ENCODE measurements at places on chromosomes 3 and 15.

DNA sequence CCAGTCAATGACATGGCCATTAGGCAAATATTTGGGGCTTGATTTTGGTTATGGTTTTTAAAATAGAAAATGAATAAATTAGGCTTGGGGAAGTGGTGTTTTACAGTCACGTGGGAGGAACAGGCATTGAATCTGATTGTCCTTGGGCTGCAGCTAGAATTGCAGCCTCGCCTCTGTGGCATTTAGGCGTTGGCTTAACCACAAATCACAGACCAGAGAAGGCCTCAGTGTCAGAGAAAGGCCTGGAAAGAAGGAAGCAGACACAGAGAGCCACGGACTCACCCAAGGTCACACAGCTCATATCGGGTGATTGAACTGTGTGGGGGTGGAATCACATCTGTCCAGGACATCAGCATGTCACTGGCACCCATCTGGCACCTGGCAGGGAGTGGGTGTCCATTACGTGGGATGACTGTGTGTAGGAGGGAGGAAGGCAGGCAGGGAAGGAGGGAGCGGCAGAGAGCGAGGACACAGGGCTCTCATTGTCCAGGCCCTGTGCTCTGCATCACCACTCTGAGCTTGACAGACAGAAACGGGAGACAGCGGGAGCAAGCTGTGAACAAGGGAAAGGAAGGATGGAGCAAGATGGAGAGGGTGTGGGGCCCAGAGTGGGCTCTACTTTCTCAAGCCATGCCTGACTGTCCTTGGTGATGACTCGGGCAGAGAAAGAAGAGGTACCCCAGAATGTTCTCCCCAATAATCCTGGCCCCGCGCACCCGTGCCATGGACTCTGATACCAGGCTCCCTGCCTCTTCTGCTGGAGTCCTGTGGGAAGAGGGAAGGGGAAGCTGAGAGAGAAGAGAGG is 186.4 kb downstream of the FAM43A start:
- no peak for DNase-seq

DNA sequence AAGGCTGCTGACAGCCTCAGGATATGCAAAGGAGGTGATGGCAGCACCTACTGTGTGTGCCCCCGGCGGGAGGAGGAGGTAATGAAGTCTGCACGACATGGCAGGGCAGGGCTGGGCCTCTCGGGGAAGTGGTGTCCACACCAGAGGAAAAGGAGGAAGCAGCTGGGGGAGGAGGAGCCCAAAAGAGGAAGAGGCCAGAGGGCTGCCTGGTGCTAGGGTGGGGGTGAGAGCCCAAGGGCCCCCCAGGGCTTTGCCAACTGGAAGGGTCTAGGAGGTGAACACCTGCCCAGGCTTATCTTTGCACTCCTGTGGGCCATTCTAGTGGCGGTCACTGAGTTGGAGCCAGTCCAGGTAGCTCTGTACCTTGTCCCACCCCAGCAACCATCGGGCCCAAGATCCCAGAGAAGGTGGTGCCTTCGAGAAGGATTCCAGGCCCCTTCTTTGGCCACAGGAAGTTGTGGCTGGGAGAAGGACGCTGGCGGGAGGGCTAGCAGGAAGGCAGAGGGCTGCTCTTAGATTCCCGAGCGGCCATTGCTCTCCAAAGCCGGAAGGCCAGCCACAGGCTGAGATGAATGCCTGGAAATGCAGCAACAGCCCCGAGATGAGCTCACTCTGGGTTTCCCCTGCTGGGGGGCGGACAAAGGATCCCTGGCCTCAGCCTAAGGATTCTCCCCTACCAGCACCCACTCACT is 7.0 kb downstream of the GNAI2 start:
- DNase-seq: peak; percentile 63

DNA sequence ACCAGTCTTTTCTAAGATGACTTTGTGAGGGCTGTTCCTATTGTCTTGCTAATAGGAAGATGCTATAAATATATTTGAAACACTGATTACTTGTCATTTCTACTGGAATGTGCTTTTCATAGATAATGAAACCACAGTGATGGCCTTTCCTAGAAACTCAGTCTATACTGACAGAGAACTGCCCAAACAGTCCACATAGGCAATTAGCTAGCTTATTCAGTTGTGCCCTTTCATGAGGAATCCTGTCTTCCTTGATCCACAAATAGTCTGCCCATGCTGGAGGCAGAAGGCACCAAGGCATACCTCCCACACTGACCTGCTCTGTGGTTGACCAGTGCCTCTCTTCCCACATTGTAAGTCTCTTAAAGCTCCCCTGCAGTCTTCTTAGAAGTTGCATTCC is 135.9 kb downstream of the CMSS1 start:
- DNase-seq: no peak

- DNase-seq: no peak
Measured at GRCh38 chr3:11551036-11551435, 92.7 kb downstream of the VGLL4 start.

GRCh38 chr3:13539292-13539638 is 9.7 kb upstream of the FBLN2 start:
- DNase-seq: no peak

GRCh38 chr3:148477375-148477774 is 220.3 kb upstream of the AGTR1 start:
- no peak for DNase-seq

GRCh38 chr3:47109393-47109792 is 54.5 kb downstream of the SETD2 start:
- no peak for DNase-seq

GRCh38 chr3:142951794-142952193 is 11.7 kb downstream of the PAQR9 start:
- DNase-seq: no peak

- no peak for DNase-seq
Measured at GRCh38 chr3:32956750-32957570, 5.5 kb downstream of the CCR4 start.

DNA sequence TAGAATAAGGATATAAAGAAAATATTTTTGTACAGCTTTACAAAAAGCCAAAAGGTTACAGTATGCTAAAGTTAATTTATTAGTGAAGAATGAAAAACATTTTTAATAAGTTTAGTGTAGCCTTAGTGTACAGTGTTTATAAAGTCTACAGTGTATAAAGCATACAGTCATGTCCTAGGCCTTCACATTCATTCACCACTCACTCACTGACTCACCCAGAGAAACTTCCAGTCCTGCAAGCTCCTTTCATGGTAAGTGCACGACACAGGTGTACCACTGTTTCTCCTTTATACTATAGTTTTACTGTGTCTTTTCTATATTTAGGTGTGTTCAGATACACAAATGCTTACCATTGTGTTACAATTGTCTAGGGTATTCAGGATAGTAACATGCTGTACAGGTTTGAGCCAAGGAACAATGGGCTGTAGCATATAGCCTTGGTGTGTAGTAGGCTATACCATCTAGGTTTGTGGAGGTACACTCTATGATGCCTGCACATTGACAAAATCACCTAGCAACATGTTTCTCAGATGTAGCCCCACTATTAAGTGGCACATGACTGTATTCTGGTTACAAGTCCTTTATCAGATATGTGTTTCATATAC is 197.1 kb upstream of the KBTBD8 start:
- DNase-seq: no peak

DNA sequence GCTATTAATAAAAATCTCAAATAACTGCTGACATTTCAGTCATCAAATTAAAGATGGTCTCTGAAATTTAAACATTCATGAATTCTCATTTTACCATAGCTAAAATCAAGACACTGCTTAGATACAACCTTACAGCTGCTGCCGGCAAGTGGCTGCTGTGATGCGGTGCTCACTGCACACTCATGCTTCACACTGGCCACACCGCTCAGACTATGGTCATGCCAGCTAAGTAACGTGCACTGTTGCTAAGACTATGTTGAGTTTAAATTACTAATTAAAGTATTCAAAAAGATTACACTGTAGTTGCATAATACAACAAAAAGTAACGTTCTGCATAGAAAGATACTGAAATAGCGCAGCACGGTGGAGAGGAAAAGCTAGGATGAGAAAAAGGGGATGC is 12.1 kb downstream of the ATP13A3 start:
- no peak for DNase-seq

- DNase-seq: no peak
Measured at GRCh38 chr15:71683411-71684274, 126.7 kb upstream of the NR2E3 start.

DNA sequence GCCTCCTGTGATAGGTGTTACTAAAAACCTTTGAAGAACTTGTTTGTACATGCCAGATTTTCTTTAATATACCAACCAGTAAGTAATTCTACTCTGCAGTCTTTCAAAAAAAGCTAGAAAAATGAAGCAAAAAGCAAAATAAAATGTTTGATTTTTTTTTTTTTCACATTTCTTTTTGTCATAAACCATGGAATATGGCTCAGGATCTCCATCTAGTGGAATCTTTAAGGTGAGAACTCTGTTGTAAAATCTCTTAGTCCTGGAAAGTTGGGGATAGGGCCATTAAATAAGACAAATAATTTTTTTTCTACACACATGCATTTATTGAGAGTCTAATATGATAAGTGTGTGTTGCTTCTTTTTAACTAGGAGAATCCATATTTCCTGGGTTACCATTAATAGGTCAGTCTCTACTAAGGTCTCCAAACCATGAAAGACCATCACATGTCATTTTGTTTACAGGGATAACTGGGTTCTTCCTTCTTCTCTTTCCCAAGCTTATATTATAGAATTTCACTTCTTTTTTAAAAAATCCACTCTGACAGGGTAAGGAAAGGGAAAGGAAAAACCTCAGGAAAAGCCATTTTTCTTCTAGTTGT is 84.6 kb downstream of the SLC9A9 start:
- DNase-seq: no peak

- DNase-seq: no peak
Measured at GRCh38 chr15:48563934-48564333, 81.6 kb downstream of the FBN1 start.

DNA sequence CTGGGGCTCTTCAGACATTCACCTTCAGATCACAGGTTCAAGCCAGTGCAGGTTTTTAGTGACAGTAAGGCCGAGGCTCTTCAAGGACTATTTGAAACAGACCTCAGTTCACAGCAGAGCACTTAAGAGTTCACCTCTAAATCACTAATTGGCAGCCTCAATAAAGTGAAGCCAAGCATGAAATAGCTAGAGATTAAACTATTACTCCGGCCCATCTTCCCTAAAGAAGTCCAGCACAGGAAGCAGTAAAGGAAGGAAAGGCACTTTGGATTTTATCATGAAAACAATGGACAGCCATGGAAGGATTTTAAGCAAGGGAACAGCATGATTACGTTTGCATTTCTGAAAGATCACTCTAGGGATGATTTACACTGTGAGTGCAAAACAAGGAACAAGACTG is 27.6 kb upstream of the ARL6 start:
- DNase-seq: no peak

GRCh38 chr15:101639667-101640066 is 12.5 kb downstream of the TM2D3 start:
- no peak for DNase-seq
